ENCODE measurements at places on chromosomes 2 and 18.

GRCh38 chr2:39368846-39369245 lies 68.2 kb downstream of the MAP4K3 start:
- no peak for DNase-seq

GRCh38 chr2:96733931-96734330 lies 5.9 kb downstream of the LMAN2L start:
- no peak for DNase-seq

DNA sequence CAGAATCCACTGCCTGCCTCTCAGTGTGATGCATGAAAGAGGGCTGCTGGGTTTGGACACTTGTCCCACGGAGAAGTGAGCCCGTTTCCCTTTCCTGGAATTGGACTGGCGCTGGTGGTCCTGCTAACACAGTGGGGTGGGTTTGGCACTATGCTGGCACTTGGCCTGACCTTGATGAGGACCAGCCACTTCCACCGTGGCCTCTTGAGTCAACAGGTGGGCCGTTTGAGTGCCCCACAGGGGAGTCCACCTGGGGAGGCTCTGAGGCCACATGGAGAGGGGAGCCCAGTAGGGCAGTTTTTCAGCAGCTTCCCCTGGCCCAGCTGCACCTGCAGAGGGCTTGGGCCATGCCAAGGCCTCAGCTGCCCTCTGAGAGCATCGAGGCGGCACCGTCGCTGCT lies 56.5 kb downstream of the MBP start:
- no peak for DNase-seq

GRCh38 chr18:64100116-64100922 lies 48.6 kb downstream of the LINC00305 start:
- DNase-seq: no peak

DNA sequence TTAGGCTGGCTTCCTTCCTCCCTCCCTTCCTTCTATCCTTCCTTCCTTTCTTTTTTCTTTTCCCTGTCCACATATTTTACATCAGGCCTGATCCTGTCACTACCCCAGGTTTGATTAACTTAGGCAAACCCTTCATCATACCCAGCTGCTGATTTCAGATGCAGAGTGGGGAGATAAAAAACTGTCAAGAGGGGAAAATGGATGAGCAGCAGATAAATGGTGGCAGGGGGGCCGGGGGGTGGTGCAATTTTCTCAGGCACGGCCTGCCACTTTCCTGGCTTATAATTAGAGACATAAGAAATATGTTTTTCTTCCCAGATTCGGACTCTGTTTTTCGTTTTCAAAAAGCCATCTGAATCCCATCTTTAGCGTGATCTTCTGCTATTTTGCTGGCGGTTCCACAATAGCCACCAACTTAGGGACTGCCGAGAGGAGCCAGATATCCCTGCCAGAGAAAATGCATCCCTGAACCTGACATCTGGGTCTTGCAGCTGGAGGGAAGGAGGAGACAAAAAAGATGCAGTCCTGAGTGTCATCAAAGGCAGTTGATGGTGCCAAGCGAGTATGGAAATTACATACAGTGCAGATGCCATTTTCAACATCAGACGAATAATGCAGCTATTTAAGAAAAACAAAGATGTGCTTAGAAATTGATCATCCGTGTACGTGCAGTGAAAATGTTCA lies 49.9 kb downstream of the CXCR4 start:
- no peak for DNase-seq

- DNase-seq: no peak
Observed at GRCh38 chr2:121627525-121628050, 21.7 kb downstream of the CLASP1 start.

DNA sequence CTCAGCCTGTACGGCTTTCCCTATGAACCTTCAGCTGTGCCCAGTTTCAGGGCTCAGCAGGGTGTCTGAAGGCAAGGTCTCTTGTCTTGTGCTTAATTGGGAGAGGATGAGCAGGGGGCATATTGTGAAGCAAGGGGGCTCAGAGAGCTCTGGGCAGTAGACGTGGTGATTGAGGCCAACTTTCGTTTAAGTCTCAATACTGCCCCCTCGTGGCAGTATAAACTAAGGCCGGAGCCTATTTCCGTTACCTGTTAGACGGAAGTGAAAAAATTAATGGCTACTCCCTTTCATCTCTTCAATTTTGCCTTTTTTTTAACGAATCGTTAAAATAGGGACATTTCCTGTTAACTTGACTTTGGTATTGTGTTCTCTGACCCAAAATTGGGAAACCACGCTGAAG lies 193.4 kb downstream of the TDRD15 start:
- no peak for DNase-seq

- no peak for DNase-seq
Observed at GRCh38 chr2:57869758-57870344, 176.8 kb upstream of the VRK2 start.

GRCh38 chr2:110780461-110780860 lies 48.1 kb downstream of the ACOXL start:
- no peak for DNase-seq

DNA sequence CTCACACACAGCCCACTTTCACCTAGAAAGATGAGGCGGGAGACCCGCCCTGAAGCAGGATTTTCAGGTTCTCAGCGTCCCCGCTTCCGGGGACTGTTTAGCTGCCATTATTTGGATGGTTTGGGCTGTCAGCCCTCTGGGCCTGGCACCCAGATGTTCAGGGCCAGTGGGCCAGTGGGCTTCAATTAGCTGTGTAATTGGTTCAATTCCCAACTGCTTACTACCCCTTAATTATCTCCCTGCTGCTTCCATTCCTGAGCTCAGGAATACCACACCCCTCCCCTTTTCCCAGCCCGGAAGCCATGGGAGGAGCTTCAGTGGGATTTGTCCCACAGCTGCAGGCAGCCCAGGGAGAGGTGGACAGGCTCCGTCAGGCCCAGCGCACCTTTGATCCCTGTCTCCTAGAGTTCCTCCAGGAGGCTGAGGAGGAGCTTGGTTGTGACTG lies 114.1 kb upstream of the MYCN start:
- no peak for DNase-seq

DNA sequence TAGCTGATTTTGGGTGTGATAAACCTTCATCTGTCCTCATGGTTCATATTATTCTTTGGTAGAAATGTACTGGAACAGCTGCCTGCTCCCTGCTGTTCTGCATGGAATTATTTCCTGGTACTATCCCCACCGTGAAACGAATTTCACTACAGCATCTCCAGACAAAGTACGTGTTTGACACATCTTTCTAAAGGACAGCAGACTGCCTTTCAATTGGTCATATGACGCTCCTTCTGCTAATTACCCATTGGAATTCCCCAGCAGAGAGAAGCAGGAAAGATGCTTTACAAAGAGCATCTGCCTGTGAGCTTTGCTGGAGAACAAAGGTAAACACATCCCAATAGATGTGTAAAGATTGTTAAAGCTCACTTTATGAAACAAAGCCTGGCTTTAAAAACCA lies 4.4 kb upstream of the RFX8 start:
- DNase-seq: peak; percentile 12

GRCh38 chr18:73670039-73670438 lies 477.6 kb downstream of the FBXO15 start:
- DNase-seq: no peak

GRCh38 chr2:9082158-9082557 lies 78.7 kb upstream of the MBOAT2 start:
- DNase-seq: no peak

- DNase-seq: peak; percentile 37
Observed at GRCh38 chr2:183037074-183037552, 1.1 kb downstream of the NCKAP1 start.

GRCh38 chr2:138157372-138157771 lies 193.1 kb downstream of the HNMT start:
- DNase-seq: no peak

DNA sequence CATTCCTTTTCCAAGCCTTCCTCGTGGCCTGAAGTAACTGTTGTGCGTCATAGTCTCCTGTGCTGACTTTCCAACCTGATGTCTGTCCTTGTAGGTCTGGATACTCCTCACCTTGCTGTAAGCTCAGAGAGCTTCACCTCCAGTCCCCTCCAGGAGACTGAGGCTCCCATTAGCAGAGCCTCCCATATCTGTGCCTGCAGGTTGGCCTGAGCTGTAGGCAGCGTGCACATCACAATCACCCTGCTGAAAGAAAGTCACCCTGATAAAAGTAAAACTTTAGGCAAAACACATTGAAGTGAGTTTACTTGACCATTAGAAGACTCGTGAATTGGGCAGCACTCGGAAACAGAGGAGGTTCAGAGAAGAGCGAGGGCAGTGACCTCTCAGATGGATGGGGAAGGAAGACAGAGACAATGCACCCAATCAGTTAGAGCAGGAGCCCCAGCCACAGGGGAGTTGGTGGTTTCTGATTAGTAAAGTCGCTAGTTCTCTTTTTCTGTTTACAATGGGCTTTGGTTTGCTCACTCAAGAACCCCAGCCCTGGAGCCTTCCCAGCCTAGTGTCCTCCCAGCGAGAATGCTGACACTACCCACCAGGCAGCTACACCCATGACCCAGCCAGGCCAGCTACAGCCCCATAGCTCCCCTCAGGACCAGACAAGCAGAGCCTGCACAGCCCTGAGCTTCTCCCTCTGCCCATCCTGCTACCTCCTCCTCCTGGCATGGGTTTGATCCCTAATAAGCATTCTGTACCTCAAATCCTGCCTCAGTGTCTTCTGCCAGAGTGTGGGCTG lies 12.1 kb upstream of the TPO start:
- DNase-seq: no peak

DNA sequence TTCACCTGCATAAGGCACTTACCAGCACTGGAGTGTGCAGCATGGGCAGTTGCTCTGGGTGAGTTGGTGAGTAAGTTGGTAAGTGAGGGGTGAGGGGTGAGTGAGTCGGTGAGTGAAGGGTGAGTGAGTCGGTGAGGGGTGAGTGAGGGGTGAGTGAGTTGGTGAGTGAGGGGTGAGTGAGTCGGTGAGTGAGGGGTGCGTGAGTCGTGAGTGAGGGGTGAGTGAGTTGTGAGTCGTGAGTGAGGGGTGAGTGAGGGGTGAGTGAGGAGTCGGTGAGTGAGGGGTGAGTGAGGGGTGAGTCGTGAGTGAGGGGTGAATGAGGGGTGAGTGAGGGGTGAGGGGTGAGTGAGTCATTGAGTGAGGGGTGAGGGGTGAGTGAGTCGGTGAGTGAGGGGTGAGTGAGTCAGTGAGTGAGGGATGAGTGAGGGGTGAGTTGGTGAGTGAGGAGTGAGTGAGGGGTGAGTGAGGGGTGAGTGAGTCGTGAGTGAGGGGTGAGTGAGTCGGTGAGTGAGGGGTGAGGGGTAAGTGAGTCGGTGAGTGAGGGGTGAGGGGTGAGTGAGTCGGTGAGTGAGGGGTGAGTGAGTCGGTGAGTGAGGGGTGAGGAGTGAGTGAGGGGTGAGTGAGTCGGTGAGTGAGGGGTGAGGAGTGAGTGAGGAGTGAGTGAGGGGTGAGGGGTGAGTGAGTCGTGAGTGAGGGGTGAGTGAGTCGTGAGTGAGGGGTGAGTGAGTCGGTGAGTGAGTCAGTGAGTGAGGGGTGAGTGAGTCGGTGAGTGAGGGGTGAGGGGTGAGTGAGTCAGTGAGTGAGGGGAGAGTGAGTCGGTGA lies 17.1 kb downstream of the THAP4 start:
- no peak for DNase-seq

GRCh38 chr2:147686365-147686764 lies 158.5 kb upstream of the ACVR2A start:
- no peak for DNase-seq

DNA sequence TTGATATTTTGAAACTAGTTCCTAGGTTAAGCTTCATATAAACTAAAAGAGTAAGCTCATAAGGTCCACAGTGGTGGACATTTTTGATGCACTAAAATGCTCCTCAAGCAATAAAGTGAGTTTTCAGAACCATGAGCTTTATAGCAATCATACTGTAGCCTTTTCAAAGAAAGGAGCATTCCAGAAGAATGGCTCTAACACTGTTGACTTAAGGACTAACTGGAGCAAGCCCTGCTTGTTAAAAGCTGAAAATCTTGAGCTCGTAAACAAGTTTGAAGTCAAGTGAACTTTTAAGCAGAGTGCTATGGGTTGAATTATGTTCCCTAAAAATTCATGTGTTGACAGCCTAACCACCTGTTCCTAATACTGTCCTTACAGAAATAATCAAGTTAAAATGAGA lies 38.0 kb downstream of the KYNU start:
- no peak for DNase-seq

DNA sequence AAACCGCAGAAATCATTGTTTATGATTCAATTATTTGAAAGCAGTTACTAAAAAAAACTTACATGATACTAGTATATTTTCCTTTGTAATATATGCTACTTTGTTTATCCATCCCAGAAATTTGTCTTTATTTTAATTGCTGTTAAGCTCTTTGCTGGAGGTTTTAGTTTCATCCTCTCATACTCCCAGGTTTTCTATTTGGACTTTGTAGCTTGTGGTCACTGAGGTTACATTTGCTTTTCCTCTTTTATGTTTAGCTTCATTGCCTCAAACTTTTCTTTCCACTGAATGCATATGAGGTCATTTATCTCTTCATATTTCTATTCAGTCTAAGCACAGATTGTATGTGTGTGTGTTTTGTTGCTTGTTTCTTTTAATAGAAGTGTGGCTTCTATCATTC lies 89.9 kb downstream of the ERBB4 start:
- peak; percentile 2 for DNase-seq

DNA sequence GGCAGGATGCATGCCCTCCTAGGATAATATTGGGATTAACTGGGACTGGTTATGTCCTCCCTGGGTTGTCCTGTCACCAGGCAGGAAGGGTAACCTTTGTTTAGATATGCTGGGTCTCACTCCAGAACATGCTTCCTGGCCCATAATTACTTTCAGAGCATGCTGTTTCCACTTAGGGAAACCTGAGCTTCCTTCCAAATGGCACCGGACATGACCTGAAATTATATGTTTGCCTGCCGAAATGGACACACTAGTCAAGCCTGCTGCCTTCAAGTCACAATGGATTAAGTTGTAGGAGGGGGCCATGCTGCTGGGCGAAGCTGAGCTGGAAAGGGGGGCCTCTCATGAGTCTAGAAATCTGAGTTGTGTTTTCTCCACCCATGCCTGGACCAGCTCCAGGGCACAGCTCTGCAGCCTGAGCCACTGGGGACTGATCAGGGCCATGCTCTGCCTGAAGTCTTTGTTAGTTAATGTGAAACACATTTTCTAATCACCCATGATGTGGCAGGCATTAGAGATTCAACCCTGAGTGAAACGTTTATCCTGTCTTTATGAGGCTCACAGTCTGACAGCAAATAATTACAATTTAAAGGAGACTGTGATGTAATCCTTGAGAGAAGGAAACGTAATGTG lies 273.3 kb downstream of the TNS1 start:
- peak; percentile 81 for DNase-seq

- peak; percentile 6 for DNase-seq
Observed at GRCh38 chr2:179768765-179769164, 92.6 kb downstream of the ZNF385B start.

DNA sequence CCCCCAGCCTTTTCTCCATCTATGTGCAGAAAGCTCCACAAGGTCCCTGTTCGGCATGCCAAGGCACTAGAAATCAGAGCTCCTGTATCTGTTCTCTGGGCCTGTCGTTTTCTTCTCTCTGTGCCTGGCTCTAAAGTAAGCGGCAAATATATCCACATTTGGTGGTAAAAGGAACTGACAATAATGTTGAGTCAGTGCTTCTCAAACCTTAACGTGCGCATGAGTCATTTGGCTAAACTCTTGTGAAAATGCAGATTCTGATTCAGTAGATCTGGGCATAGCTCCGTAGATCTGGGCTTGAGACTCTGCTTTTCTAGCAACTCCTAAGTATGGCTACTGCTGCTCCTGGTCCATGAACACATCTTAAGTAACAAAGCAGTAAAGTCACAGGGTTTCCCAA lies 16.5 kb upstream of the ACSL3 start:
- DNase-seq: peak; percentile 85

GRCh38 chr2:3651691-3652648 lies 6.0 kb upstream of the ALLC start:
- peak; percentile 22 for DNase-seq

- peak; percentile 31 for DNase-seq
Observed at GRCh38 chr2:167965907-167966761, 281.3 kb downstream of the STK39 start.

GRCh38 chr2:146873056-146873455 lies 971.8 kb upstream of the ACVR2A start:
- DNase-seq: no peak
